SHP77 treated with DMSO at 0.1 percent for 48 hours (cell line): ENCODE measurements at places on chromosomes 3 and 15.

DNA sequence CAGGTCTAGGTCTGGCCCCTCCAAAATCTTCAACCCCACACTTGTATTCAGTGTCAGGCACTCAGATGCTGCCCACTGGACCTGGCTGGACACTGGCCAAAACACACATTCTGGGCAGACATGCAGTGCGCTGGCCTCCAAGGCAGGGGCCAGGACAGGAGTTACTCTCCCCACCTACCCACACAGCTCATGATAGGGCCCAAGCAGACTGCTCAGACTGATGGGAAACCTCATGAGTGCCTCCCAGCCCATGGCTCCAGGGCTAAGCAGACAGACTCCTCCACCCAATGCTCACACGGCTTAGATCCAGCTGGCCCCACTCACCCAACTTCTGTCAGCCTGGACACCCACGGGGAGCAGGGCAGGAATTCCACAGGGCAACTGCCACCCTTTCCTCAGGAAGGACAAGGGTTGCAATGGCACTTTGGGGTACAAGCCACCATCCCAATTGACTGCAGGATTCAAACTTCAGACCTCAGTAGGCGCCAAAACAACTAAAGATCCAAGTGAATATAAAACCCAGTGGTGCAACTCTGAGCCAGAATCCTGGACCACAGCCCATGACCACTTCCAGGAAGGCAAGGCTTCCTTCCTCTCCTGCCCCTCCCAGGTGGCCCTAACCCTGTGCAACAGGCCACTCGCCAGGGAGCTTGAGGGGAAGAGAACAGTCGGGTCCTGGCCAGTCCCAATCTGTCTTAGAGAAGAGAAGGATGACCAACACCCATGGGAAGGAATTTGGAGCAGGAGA, 1.4 kb downstream of the LTF start:
- no peak for DNase-seq

GRCh38 chr3:154538566-154539360, 108.8 kb upstream of the GPR149 start:
- no peak for DNase-seq

DNA sequence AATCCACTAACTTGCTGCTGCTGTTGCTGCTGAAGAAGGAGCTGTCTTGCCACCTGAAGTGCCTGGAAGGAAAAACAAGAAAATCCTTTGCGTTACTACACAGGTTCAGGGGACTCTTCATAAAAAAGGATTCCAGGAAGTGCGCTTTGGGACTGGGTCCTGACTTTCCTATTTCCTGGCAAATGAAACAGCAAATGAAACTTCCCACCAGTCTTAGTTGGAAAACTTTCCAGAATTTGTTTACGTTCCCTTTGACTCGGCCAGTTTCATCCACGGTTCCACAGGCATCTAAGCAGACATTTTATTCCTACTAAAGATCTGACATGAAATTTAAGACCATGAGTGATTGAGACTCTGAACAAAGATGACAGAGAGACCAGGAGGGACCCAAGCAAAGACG, 471.0 kb downstream of the FOXP1 start:
- DNase-seq: no peak

DNA sequence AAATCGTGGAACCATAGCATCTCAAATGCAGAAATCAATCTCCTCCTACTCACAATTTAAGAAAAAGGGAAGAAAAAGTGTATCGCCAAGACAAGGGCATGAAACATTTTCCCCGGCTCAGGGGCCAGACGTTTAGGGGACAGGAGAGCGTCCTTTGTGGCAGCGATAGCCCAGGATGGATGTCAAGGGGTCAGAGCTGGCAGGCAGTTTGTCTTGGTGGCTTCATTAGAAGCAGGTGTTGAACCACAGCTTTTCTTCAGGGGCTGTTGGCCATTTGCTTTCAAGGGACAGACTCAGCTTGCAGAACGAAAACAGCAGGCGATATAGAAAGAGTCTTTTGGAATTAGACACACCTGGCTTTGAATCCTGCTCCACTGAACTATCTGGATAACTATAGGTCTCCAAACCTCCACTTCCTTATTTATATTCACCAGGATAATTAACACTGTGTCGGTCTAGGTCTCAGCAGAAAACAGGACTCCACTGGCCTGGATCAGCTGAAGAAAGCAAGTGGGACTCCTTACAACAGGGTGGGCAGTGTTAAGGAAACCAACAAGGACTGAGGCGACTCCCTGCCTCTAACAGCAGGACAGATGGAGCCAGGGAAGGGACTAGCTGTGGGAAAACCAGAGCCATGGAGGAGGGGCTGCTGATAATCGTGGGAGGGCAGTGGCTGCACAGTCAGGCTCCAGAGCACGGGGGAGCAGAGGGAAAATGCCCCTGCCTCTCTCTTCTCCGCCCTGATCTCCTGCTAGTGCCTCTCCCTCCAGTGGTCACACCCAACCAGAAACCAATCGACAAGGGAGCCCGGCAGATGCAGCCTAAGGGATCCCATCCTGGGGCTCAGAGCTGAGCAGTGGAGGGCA, 123.6 kb downstream of the LIPC start:
- no peak for DNase-seq

GRCh38 chr3:75781079-75781745, 4.1 kb downstream of the ZNF717 start:
- DNase-seq: no peak

DNA sequence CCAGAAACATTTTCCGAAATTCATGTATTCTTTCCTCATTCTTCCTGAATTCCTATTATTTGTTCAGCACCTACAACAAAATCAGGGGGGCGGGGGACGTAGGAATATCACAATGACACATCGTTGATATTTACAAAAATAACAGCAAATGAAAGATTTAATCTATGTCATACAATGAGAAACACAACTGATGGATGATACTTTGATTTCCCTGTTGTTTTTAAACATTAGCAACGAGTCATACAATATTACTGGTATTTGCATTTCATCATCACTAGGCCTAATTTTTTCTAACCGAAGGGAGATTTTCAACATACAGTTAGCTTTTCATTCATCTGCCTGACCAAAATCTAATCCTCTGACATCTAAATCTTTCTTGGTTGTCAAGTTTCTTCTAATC, 45.3 kb upstream of the INO80 start:
- no peak for DNase-seq

GRCh38 chr3:81095956-81096355, 665.5 kb downstream of the GBE1 start:
- DNase-seq: no peak

DNA sequence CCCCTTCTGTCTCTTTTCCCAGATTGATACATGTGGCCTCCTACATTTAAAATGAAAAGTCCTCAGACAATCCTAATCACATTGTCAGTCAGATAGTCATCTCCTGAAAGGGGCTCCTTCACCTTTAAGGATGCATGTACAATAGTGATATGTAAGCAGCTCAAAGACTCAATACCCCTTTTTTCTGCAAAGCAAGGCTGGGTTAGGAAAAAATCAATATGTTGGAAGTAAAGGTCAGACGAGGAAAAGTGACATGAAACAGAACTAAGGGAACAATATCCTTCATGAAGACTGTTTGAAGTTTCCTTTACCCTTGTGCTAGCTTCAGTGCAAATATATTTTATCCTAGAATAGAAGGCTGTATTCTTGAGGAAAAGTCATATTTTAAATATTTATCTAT, 539.3 kb downstream of the NR2F2 start:
- no peak for DNase-seq

GRCh38 chr3:70608434-70608833, 296.0 kb upstream of the MDFIC2 start:
- peak; percentile 6 for DNase-seq
